ENCODE measurements at places on chromosomes 3 and 15. TPM values are rescaled to one million over a fixed set of nuclear protein-coding genes. Genes with fewer than 3 reads are reported as not detected.

GRCh38 chr15:47862402-47862801 is 145.1 kb downstream of the SEMA6D start:
- H3K27ac ChIP-seq, result no peak overlapping the region
- H3K4me1 ChIP-seq, result no peaks in the 10 kb centered on the region
- DNase-seq, result no peak
- no peaks in the 10 kb centered on the region for H3K27me3 ChIP-seq
- H3K36me3 ChIP-seq, result no peaks in the 10 kb centered on the region

GRCh38 chr3:144182501-144182900 is 210.9 kb downstream of the DIPK2A start:
- DNase-seq, result no peak
- H3K36me3 ChIP-seq, result no peaks in the 10 kb centered on the region
- no peaks in the 10 kb centered on the region for H3K4me1 ChIP-seq
- H3K27ac ChIP-seq, result no peak overlapping the region
- H3K4me3 ChIP-seq, result no peak overlapping the region
- H3K27me3 ChIP-seq, result no peaks in the 10 kb centered on the region

GRCh38 chr3:194137008-194137505 is 1.1 kb downstream of the HES1 start:
- H3K36me3 ChIP-seq, result no peaks in the 10 kb centered on the region
- H3K4me3 ChIP-seq, result peak overlapping the region; percentile 56
- H3K4me1 ChIP-seq, result peaks cover 60% of the 10 kb centered on the region
- H3K27ac ChIP-seq, result peak overlapping the region; percentile 93
- DNase-seq, result peak; percentile 40

DNA sequence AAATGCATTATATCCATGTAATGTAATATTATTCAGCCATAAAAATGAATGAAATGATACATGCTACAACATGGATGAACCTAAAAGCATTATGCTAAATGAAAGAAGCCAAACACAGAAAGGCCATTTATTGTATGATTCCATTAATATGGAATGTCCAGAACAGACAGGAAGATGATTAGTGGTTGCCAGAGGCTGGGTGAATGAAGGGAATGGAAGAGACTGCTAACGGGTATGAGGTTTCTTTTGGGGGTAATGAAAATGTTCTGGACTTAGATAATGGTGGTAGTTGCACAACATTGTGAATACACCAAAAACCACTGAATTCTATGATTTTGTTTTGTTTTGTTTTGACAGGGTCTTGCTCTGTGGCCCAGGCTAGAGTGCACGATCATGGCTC is 61.6 kb upstream of the MAP4 start:
- DNase-seq, result no peak
- H3K27me3 ChIP-seq, result no peaks in the 10 kb centered on the region
- no peak overlapping the region for H3K27ac ChIP-seq
- H3K36me3 ChIP-seq, result no peaks in the 10 kb centered on the region

- H3K4me1 ChIP-seq, result no peaks in the 10 kb centered on the region
- no peaks in the 10 kb centered on the region for H3K27me3 ChIP-seq
- H3K4me3 ChIP-seq, result no peak overlapping the region
- DNase-seq, result no peak
- no peaks in the 10 kb centered on the region for H3K36me3 ChIP-seq
Observed at GRCh38 chr3:56314842-56315241, 153.4 kb downstream of the ERC2 start.

DNA sequence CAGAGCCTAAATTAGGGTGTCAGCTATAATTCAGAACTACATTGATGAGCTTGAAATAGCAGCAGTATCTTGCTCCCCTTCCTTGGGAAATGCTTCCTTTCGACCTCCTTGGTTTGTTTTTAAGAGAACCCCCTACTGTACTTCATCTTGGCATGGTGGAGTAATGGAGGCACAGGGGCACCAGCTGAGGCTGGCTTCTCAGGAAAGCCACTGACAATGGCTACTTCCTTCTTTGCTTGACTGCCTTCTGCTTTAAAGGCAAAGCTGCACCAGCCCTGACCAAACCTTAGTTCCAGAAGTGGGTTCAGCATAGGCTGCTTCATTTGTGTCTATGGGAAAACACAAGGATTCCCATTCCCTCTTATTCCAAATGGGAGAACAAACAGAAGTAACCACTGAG is 1.5 kb upstream of the FBXL22 start:
- H3K4me1 ChIP-seq, result peaks cover 19% of the 10 kb centered on the region
- H3K36me3 ChIP-seq, result peaks cover 19% of the 10 kb centered on the region
- no peaks in the 10 kb centered on the region for H3K27me3 ChIP-seq
- H3K27ac ChIP-seq, result no peak overlapping the region

DNA sequence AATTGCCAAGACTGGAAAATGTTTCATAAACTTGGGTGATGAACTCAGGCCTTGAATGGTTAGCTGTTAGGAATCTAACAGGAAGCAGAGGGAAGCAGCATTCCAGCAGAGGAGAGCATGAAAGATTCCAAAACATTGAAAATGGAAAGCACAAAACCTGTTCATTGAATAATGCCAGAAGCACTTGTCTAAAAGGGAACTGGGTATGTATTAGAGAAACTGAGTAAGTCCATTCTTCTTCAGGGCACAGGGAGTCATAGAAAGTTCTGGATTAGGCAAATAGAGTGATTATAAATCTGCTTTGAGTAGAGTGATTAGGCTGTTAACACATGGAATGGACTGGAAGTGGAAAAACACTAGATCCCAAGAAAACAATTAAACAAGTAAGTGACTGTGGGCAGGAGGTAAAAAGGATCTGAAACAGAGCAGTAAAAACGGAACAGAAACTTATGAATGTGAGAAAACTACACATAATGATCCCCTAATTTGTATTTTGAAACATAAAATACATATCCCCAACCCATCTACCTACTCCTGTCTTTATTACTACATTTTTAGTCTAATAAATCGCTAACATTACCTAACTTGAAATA is 343.4 kb downstream of the TBC1D5 start:
- H3K27me3 ChIP-seq, result no peaks in the 10 kb centered on the region
- no peak overlapping the region for H3K4me3 ChIP-seq
- DNase-seq, result no peak
- no peaks in the 10 kb centered on the region for H3K4me1 ChIP-seq
- peaks cover 34% of the 10 kb centered on the region for H3K36me3 ChIP-seq
- H3K27ac ChIP-seq, result no peak overlapping the region

DNA sequence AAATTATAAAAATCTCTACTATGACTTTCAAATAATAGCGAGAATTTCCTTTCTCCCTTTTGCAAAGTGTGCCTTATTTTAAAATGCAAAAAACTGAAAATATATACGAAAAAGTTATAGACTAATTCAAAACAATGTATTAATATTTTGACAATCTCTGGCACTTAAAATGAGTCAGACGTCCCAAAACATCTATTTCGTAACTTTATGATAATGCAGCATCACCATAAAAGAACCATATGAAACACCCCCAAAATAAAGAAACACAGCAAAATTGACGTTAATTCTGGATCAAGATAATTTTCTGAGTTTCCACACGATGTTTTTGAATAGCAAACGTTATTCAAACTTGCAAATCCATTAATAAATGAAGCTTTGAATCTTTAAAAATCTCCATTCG is 1.0 kb downstream of the COPS2 start:
- peak overlapping the region; percentile 95 for H3K27ac ChIP-seq
- H3K27me3 ChIP-seq, result no peaks in the 10 kb centered on the region
- H3K36me3 ChIP-seq, result no peaks in the 10 kb centered on the region
- H3K4me1 ChIP-seq, result peaks cover 51% of the 10 kb centered on the region
- no peak for DNase-seq
- peak overlapping the region; percentile 68 for H3K4me3 ChIP-seq

Gene TTC21A
- total RNA-seq, result 14.2 TPM

Gene FANCD2OS
- not detected for total RNA-seq

Gene ATP10A
- total RNA-seq, result 62.4 TPM
